ENCODE measurements at places on chromosomes 5 and 9.

DNA sequence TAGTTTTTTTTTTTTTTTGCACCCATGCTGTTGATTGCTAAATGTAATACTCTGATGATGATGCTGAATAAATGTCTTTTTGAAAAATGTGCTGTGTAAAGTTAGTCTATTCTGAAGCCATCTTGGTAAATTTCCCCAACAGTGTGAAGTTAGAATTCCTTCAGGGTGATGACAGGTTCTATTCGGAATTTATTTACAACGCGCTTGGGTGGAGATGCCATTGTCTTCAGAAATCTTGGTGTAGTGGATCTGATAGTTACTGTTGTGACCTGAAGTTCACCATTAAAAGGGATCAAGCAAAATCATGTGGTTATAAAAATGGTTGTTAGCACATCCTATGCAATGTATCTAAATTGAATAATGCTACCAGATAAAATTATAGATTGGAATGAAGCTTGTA is 36.3 kb upstream of the DMRT1 start:
- DNase-seq: no peak

DNA sequence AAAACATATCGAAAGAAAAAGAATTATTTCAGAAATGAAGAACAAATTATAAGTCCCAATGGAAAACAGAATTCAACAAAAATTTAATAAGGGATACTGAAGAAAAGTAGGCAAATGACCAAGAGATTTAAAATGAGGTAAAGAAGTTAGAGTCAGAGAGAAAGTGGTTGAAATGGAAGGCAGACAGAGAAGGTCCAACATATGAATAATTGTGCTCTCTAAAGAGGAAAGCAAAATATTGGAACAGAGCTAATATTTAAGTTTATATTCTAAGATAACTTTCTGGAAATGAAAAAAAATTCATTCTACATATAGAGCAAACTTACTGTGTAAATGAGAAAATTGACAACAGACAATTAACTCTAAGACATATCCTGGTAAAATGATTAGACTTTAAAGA is 94.1 kb downstream of the PTCH1 start:
- DNase-seq: no peak

DNA sequence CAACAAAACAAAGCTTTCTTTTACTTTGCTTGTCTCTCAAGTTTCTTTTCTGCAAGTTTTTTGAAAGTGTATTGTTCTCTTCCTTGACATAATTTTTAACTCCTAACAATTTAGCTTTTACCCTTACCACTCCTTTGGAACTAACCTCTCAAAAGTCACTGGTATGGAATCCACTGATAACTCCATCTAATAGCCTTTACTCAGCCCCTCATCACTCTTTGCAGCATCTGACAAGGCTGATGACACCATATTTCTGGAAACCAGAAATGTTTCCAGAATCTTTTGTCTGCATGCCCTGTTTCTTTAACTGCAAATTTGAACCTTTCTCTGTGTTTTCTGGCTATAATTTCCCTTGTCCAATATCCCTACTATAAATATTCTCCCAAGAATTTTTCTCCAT is 46.5 kb downstream of the ZNF474 start:
- DNase-seq: no peak

DNA sequence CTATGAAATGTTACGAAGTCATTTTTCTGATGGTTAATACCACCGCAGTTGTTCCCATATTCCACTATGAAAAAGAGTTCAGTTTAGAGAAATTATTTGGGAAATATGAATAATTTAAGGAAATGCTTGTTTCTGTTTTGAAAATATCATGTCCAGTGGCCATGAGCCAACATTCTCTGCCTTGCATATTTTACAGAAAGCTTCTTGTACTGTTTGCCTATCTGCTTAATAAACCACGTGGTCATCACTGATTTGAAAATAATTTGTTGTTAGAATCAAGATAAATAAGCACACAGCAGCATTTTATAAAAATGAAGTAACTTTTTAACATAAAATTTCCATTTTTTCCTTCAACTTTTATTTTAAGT is 381.5 kb upstream of the CDH18 start:
- no peak for DNase-seq

- DNase-seq: no peak
Observed at GRCh38 chr5:169182797-169183196, 118.1 kb downstream of the SLIT3 start.

DNA sequence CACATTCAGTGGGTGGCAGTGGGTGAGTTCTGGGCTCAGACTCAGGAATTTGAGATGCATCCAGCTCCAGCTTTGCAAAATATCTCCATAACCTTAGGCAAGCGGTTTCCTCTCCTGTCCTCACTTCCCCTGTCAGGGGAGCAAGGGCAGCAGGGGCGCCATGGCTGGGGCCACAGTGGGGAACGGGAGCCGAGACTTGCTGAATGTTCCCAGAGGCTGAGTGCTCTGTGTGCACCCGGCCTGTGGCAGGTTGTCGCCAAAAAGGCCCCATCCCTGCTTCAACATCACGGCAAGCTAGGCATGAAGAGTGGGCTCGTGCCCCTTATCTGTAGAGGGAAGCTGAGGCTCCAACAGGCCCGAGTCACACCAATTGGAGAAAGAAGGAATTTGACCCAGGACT is 268.8 kb downstream of the NSG2 start:
- DNase-seq: no peak

- DNase-seq: no peak
Observed at GRCh38 chr5:73381590-73382400, 66.8 kb downstream of the FOXD1 start.

GRCh38 chr9:27293996-27294395 is 3.0 kb downstream of the EQTN start:
- DNase-seq: no peak

DNA sequence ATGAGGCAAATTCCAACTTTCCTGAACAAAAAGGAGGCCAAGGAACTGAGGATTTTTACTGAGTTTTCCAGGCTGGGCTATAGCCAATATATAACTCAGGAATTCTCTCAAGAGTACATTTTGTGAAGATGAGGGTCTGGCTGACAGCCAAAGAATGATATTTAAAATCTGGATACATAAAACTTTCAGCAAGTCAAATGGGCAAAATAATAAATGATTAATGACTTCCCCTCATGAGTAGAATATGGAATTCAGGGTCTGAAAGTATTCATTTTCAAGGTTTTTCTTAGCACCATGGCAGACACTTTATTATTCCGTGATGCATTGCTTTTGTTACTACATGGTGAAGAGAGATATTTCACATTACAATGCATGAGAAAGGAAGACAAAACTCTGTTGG is 7.8 kb downstream of the FAM81B start:
- no peak for DNase-seq

- DNase-seq: no peak
Observed at GRCh38 chr5:32572778-32573480, 12.4 kb upstream of the SUB1 start.

DNA sequence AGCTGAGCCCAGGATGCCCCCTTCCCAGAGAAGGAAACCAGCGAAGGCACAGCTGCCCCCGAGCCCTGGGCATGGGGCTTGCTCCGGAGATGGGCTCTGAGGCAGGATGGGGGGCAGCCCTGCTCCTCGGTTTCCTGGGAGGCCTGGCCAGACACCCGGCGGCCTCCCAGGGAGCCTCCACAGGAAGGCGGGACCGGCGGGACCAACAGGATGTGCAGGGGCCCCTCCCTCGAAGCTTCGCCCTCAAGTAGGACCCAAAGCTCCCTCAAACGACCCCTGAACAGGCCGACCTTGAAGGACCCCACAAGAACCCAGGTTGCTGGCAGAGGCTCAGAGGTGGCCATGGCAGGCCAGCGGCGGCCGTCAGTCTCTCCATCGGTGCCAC is 11.7 kb downstream of the EXD3 start:
- DNase-seq: no peak

GRCh38 chr5:164237486-164237885 is 732.1 kb downstream of the MAT2B start:
- DNase-seq: no peak

DNA sequence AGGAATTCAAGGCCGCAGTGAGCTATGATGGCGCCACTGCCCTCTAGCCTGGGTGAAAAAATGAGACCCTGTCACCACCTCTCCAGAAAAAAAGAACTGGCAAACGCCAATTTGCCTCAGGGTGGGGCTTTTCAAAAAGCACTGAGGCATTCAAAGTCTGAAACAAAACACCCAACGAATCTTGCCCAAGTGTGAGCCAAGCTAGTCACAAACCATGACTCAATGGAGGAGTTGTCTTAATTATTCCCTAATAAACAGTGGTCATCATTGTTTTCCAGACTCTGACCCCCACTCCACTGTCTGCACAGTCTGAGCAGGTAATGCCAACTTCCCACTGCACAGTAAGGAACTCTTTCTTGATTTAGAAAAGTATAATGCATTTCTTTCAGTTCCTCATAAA is 16.8 kb downstream of the FRMD3 start:
- no peak for DNase-seq

DNA sequence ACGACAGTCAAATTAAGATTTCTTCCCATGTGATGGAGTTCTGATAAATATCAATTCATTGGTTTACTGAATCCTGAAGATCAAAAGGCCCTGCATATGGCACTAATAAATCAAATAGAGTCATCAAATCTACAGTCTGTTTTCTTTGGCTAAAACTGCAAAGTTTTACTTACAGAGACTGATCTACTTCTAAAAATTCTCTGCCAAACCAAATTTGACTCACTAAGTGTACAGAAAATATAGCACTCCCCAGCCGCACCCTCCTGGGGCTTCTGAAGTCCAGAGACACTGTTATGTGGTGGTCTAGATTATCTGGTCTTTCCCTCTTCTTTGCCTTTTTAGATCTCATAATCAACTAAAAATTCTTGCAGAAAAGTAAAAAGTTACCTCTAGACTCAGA is 237.7 kb downstream of the MLLT3 start:
- no peak for DNase-seq

- DNase-seq: no peak
Observed at GRCh38 chr5:87735923-87736322, 323.2 kb upstream of the CCNH start.

- DNase-seq: no peak
Observed at GRCh38 chr5:24530906-24531305, 113.9 kb downstream of the CDH10 start.

DNA sequence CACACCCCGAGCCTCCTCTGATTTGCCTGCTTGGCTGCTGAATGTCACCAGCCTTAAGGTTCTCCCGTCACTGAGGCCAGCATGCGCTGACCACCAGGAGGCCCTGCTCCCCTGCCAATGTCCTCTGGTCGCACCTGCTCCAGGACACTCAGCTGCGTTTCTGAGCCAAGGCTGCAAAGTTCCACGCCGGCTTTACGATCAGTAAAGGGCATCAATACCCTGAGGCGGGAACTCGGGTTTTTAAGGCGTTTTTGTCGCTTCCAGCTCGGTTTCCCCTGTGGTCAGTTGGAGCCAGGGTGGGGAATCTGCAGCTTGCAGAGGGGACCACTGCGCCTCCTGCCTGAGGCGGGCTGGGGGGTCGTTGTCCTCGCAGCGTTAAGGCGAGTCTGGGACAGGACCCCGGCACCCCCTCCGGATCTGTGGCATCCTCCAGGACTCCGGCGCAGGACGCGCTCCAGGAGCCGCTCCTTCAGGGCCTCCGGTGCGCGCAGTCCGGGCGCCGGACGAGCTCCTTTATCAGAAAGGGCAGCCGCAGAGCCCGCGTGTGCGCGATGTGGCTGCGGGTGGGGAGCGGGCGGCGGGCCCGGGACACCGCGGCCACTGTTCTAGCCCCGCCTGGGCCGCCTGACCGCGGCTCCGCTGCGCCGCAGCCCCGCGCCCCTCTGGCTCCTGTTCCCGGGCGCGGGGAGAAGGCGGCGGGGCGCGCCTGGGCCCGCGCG is 24.1 kb upstream of the FLT4 start:
- DNase-seq: no peak

DNA sequence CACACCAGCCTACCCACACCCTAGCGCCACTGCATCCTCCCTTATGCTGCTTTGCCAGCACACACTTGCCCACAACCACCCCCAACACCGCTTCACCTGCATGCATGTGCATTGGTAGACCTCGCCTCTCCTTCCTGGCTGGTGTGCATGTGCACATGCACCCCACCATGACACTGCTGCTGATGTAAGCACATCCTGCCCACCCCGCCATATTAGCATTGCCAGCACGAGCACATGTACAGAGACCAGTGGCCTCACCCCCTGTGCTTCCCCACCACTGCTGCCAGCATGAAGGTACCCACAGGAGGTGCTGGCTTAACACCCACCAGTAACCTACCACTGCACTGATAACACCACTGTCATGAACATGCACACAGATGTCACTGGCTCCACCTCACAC is 218.2 kb downstream of the SLCO4C1 start:
- no peak for DNase-seq

- peak; percentile 84 for DNase-seq
Observed at GRCh38 chr5:11182441-11183080, 421.5 kb upstream of the DAP start.

GRCh38 chr9:137128862-137129455 is 10.0 kb upstream of the GRIN1 start:
- no peak for DNase-seq

GRCh38 chr5:21452449-21452848 is 1400.7 kb downstream of the CDH12 start:
- DNase-seq: no peak

- DNase-seq: no peak
Observed at GRCh38 chr9:126482361-126483044, 131.2 kb upstream of the LMX1B start.

DNA sequence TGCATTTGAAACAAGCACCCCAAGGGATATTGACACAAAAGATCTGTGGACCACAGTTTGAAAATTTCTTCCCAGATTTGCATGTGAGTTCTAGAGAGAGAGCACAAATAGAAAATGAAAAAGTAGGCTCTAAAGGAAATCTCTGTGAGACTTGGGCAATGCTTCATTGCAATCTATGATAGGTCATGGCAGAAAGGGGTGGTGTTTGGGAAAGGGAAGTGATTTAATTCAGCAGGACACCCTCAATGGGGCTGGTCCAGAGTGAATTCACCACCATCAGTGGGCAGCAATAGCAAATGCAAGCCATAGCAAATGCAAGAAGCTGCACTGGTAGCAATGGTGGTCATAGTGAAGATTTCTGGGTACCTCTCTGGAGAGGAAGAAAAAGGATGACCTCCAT is 58.1 kb downstream of the ANKRD55 start:
- no peak for DNase-seq

DNA sequence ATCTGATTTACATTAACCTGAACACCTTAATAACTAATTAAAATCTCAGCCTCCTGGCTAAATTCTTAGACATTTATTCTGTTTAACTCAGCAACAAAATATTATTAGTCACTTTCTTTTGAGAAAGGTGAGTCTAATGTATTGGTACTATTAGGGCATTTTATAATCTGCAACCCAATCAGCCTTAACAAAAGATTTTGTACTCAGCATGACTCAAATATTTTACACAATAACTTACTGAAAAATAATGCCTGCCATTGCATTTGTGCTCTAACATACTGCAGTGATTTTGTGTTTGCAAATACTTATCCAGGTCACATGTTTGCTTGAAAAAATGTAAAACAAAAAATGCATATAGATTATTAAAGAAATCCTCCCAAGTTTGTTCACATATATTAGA is 1129.9 kb downstream of the TAF11L14 start:
- DNase-seq: no peak

DNA sequence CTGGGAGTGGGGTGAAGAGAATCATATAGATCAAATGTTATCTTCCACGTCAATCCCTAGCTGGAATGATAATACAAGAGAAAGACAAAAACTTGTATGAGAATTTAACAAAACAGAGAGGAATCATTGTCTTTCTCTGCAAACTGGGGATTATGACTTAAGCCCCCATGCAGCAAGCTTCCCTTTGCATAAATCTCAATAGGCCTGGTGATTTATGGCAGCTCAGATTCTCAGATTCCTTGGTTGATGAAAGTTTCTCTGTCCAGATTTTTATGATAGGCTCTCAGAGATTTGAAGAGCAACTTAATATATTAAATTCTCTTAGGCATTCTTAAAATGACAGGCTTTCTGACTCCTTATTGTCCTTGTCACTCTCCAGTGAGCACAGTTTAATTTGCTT is 56.0 kb downstream of the RASGRF2 start:
- no peak for DNase-seq

GRCh38 chr9:108855888-108856287 is at the start of gene ACTL7B:
Gene ACTL7B, minus strand, starts transcription at chr9:108855986. Its CDS starts 56 bp downstream, at chr9:108855930.
- DNase-seq: no peak
